ENCODE measurements at places on chromosomes 4 and X.

DNA sequence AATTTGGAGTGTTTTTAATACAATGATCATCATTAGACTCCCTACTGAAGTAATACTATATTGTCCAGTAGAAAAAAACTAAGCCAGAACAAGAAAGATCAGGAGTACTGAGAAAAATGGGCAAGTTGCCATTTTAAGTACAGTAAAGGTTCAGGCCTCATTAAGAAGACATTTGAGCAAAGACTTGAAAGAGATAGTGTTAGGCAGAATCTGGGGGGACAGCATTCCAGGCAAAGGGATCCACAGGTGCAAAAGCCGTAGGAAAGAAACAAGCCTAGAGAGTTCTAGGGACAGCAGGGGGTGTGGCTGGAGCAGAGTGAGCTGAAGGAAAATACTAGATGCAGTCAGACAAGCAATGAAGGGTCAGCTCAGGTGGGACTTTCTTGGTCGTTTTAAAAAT is 58.1 kb upstream of the INTU start:
- no peak for DNase-seq

- DNase-seq, result no peak
Observed at GRCh38 chrX:22627576-22627975, 354.9 kb downstream of the CBLL2 start.

DNA sequence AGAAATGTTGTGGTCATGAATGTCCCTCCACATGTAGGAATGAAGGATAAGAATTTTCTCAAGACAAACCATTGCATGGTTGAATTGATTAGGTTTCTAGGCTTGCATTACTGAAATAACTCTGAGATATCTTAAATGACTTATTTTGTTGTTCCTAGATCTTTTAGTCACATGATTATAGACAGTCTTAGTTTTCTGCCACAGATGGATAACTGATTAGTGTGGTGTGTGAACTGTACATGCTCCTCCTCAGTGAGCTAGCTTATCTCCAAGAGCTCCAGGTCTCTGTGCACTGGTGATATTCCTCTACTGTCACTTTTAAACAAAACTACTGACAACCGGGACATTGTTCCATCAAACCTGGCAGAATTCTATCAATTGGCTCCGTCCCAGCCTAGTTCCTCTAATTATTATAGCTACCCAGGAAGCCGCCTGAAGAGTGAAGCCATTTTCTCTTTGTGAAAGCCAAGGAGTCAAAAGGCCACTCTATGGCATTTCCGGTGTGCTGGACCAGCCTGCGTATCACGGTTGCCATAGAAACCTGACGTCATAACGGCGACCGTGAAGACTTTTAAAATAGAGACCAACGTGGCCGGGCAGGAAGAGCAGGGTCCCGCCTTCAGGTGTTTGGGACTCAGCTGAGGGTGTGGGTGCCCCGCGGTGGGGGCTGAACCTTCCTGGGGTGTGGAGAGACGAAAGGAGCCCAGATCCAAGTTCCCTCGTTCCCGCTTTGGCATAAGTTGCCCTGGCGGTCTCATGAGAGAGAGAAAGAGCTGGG is 28.1 kb downstream of the BEX3 start:
- peak; percentile 39 for DNase-seq

GRCh38 chr4:172109466-172109865 is 296.3 kb downstream of the GALNTL6 start:
- DNase-seq, result no peak

Data from stimulated activated CD8-positive, alpha-beta memory T cell treated with anti-CD3 and anti-CD28 coated beads, Interleukin-7, amount 100 ng/mL, for 48 hours (primary cell).